ENCODE measurements at places on chromosomes 2 and 18. TPM values are rescaled to one million over a fixed set of nuclear protein-coding genes. Genes with fewer than 3 reads are reported as not detected.

- DNase-seq, result no peak
These were observed 41.5 kb downstream of the MAP3K19 start for GRCh38 chr2:135005753-135006152.

- DNase-seq, result no peak
These were observed 671.2 kb downstream of the LRRTM4 start for GRCh38 chr2:76851000-76851399.

DNA sequence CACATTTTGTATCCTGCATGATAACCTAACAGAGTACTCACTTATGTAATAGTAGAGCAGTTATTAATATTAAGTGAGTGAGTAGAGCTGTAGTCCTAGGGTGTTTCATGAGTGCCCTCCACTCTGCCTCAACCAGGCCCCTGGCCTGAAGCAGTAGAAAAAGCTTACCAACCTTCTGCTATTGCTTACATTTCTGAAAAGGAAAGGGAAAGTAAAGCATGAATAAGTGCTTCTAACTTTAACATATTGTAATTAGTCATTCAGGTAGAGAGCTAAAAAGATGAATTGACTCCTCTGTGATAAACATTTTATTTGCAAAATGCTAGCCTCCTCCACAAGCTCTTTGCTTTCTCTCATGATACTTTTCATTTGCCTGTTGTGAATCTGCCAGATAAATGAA lies 94.7 kb upstream of the RPE start:
- DNase-seq, result no peak

GRCh38 chr2:20744366-20745335 lies 77.7 kb downstream of the GDF7 start:
- no peak for DNase-seq

- peak; percentile 80 for DNase-seq
These were observed 27.6 kb downstream of the CELF4 start for GRCh38 chr18:37537868-37538525.

GRCh38 chr2:17426743-17427142 lies 91.5 kb downstream of the RAD51AP2 start:
- no peak for DNase-seq

- no peak for DNase-seq
These were observed 152.6 kb downstream of the TMEFF2 start for GRCh38 chr2:192042126-192042525.

DNA sequence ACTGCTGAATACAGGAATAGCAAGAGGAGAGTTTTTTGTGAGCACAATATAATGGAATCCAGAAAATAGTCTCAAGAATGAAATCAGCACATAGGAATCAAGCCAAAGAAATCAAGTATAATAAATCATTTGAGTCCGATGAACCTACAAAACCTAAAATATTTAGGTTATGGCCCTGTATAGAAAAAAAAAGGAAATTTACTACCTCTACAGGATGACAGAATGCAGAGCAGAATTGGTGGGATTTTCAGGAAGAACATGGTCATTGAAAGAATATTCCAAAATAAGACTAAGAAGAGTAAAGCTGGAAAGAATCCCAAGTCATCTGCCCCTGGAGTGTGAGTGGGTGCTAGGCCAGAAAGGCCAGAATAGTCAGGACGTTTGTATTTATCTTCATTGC lies 1041.2 kb upstream of the CDH2 start:
- no peak for DNase-seq

DNA sequence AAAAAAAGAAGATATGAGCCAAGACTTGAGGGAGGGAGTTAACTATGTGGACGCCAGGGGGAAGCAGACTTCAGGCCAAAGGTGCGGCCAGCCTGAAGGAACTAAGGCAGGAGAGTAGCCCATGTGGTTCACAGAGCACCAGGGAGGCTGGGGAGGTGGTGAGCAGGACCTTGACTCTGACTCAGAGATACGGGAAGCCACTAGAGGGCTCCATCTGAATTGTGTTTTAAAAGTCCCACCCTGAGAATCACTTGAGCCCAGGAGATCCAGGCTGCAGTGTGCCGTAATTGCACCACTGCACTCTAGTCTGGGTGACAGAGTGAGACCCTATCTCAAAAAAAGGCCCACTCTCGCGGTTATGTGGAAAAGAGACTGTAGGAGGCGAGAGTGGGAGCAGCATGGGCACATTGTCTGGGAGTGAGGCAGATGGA lies 12.3 kb downstream of the CEP192 start:
- DNase-seq, result no peak

DNA sequence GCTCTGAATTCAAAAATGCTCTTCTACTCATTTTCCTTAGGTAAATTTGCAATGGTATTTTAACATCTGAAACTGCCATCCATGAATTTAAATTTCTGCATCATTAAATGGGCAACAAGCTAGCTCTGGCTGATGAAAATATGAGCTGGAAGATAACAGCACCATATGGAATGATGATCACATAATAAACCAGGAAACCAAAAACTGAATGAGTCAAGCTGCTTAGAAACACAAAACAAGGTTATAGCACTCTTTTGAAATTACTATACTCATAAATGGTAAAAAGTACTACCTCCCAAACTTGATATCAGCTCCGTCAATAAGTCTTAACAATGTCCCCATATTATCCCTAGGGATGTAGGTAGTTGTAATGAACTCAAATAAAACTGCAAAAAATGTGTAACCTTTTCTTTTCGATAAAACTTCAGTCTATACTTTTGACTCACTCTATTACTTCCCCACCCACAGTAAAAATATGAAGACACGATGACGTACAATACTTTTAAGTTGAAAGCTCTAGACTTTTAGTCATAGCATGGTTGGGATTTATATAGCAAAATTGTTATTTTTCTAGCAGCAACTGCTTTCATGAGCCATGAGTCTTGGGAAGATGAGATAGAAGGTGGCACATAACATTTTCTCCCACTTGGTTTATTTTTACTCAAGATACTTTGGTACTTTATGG lies 396.7 kb downstream of the CDH2 start:
- no peak for DNase-seq

DNA sequence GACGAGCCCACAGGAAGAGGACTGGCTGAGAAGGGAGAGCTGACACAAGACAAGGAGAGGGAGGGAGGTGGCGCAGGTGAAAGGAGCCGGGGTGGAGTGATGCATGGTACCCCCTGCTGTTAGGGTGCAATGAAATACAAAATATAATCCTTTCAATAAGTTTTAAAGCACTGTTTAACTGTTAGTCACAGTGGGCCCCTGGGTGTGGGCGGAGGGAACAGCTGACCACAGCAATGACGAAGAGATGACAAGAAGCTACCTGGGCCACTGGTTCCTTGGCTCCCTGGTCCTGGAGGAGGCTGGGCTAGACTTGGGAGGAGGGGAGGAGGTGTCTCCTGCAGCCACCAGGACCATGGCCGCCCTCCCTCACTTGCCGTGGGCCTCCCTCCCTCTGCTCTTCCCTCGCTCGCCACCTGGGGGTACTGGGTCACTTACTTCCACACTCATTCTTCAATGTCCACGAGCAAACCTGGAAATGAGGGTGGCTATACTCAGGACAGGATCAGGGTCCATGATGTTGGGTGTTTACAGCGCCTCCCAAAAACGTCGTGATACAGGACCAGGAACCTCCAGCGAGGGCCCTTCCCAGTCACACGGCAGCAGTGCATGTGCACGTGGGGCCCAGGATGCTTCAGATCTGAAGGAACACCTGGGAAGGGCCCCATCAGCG lies 196.1 kb downstream of the ANKRD30B start:
- DNase-seq, result no peak

DNA sequence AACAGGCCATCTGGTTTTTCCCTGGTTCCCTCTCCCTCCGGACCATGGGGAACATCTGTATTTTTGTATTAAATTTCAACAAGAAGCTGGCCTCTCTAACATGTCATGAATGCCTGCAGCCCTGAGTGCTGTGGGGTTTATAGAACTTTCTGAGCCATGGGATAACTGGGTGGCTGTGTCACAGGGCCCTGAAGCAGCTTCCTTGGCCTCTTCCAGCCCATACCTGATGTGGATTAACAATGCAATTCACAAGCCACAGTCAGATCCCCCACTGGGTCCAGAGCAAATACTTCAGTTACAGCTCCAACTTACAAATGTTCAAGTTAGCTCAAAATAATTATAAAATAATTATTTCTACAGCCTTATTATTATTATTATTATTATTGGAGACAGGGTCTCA lies 307.8 kb upstream of the CELF4 start:
- no peak for DNase-seq

The FASTKD1 gene
- total RNA-seq, result 110 TPM

The CCDC85A gene
- total RNA-seq, result 31.0 TPM

The HOXD4 gene
- not detected for total RNA-seq

The SLC40A1 gene
- total RNA-seq, result 45.2 TPM

The KCNK3 gene
- 4.1 TPM for total RNA-seq

The IL1RN gene
- not detected for total RNA-seq

The SKOR2 gene
- not detected for total RNA-seq

The GPR45 gene
- 0.82 TPM for total RNA-seq
